Esophagus squamous epithelium (tissue), 5 donors: ENCODE measurements at places on chromosomes 11 and 22. TPM values are rescaled to one million over a fixed set of nuclear protein-coding genes. Genes with fewer than 3 reads are reported as not detected.
A peak's percentile ranks its signal among the peaks of the same experiment; 100 is the strongest.

MIAT gene
- total RNA-seq = 0.57 TPM

DNA sequence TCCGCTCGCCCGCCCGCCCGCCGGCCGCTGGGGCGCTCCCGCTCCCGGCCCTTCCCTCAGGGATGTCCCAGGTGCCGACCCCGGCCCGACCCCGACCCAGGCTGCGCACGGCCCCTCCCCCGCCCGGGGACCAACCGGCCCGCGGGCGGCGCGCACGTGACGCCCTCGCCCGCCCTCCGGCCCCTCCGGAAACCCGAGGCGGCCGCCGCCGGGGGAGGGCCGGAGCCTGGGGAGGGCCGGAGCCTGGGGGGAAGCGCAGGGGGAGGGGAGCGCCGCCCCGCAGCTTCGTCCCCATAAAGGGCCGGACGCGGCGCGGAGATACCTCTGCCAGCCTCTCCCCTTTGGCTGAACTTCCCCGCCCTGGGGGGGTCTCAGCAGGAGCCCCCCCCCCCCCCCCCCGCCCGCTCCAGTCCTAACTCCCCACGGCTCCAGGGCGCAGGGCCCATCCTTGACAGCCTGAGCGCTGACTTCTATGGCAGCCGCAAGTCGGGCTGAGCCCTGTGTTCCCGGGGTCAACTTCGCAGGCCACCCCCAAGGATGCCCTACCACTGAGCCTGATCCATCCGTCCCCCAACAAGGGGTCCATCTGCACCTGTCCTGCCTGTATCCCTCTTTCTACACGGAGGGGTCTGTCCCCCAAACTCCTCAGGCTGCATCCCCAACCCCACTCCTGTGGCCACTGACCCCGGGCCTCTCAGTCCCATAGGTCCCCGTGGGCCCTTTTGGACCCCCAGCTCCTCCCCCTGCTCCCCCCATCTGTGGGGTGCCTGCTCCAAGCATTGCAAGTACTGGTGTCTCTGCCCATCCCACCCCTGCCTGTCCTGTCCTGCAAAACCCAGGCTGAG is at the start of gene MAPK12:
MAPK12 (minus strand) TSS at position 69 of the 845 bp plus-strand sequence. CDS start 174 bp downstream, outside the sequence.
- H3K27me3 ChIP-seq = no peaks in the 10 kb centered on the region
- no peaks in the 10 kb centered on the region for H3K36me3 ChIP-seq
- no peak for DNase-seq
- H3K4me1 ChIP-seq = peaks cover 35% of the 10 kb centered on the region
- peak within 1 kb of the TSS; percentile 39 for H3K27ac ChIP-seq

SULT4A1 gene
- not detected for total RNA-seq

DNA sequence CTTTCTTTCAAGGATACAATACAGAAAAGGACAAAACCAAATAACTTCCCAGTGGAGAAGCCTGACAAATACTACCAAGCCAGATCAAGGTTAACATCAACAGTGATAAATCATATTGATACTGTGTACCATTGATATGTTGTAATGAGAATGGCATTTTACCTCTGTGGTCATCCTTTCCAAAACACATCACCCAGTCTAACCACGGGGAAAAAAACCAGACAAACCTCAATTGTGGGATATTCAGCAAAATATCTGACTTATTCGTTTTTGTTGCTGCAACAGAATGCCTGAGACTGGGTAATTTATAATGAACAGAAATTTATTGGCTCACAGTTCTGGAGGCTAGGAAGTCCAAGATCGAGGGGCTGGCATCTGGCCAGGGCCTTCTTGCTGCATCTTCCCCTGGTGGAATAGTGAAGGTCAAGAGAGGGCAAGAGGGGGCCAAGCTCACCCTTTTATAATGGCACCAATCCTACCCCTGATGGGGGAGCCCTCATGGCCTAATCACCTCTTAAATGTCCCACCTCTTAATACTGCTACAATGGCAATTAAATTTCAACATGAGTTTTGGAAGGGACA is 66.1 kb downstream of the FAM76B start:
- no peak overlapping the region for H3K4me3 ChIP-seq
- H3K4me1 ChIP-seq = no peaks in the 10 kb centered on the region
- no peaks in the 10 kb centered on the region for H3K36me3 ChIP-seq
- DNase-seq = no peak
- no peak overlapping the region for H3K27ac ChIP-seq

PPFIA1 gene
- 32.2 TPM for total RNA-seq

SYT12 gene
- total RNA-seq = 1.7 TPM

DNA sequence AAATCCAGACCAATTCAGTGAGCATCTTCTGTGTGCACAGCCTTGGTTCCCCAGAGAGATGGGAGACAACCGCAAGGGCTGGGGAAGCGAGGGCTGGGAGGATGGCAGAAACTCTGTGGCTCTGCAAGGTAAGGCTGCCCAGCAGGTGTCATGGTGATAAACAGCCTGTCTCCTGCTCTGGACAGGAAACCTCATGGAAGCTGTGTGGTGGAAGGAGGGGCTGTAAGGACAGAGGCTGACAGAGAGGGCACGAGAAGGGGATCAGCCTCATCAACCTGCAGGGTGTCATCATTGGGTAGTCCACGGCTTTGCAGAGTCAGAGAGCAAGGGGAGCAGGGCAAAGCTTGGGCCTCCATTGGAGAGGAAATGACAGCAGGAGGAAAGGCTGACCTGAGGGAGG is 138.4 kb upstream of the CADM1 start:
- H3K27ac ChIP-seq = no peak overlapping the region
- H3K36me3 ChIP-seq = no peaks in the 10 kb centered on the region
- H3K4me1 ChIP-seq = no peaks in the 10 kb centered on the region
- H3K4me3 ChIP-seq = no peak overlapping the region

- no peak overlapping the region for H3K4me3 ChIP-seq
- no peaks in the 10 kb centered on the region for H3K36me3 ChIP-seq
- H3K4me1 ChIP-seq = peaks cover 6% of the 10 kb centered on the region
- DNase-seq = no peak
Observed at GRCh38 chr11:86156397-86156955, 87.6 kb upstream of the PICALM start.

STK33 gene
- 2.9 TPM for total RNA-seq

DNA sequence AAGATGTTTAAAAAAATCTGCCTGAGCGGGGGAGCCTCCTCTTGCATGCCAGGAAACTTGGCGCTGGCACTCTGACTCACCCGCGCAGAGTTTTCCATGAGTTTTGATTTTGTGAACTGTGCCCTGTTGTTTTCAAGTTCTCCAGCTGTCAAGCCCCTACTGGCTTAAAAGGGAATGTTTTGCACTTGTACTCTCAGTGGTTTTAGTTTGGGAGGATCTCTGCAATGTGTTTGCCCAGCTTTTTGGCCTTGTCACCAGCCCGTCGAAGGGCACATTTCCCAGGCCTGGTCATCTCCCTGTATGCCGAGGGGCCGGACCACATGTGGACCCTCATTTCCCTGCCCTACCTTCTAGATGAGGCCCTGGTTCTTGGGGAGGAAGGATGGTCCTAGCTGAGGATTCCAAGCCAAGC is 12.2 kb downstream of the MRGPRF start:
- no peaks in the 10 kb centered on the region for H3K27me3 ChIP-seq
- H3K27ac ChIP-seq = peak overlapping the region; percentile 93
- H3K36me3 ChIP-seq = no peaks in the 10 kb centered on the region

DNA sequence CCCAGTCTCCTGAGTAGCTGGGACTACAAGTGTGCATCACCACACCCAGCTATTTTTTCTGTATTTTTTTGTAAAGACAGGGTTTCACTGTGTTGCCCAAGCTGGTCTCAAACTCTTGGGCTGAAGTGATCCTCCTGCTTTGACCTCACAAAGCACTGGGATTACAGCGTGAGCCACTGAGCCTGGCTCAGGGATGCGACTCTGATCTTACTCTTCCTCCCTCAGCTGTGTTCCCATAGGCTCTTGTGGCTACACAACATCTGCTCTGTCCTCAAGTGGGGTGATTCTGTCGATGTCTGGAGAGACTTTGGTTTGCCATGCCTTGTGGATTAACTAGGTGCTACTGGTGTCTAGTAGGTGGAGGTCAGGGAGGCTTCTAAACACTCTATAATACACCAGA is 127.0 kb upstream of the SERPIND1 start:
- peaks cover 3% of the 10 kb centered on the region for H3K27me3 ChIP-seq
- H3K4me1 ChIP-seq = no peaks in the 10 kb centered on the region
- no peak overlapping the region for H3K27ac ChIP-seq
- no peak for DNase-seq

LRRC55 gene
- total RNA-seq = not detected

GRCh38 chr11:120066738-120067437 is 71.0 kb downstream of the TRIM29 start:
- H3K27ac ChIP-seq = no peak overlapping the region
- no peaks in the 10 kb centered on the region for H3K36me3 ChIP-seq
- peaks cover 6% of the 10 kb centered on the region for H3K4me1 ChIP-seq

- H3K4me3 ChIP-seq = no peak overlapping the region
- no peaks in the 10 kb centered on the region for H3K36me3 ChIP-seq
- H3K27me3 ChIP-seq = no peaks in the 10 kb centered on the region
- no peak overlapping the region for H3K27ac ChIP-seq
- H3K4me1 ChIP-seq = peaks cover 6% of the 10 kb centered on the region
- no peak for DNase-seq
Observed at GRCh38 chr11:90252053-90252452, 29.2 kb upstream of the CHORDC1 start.

DNA sequence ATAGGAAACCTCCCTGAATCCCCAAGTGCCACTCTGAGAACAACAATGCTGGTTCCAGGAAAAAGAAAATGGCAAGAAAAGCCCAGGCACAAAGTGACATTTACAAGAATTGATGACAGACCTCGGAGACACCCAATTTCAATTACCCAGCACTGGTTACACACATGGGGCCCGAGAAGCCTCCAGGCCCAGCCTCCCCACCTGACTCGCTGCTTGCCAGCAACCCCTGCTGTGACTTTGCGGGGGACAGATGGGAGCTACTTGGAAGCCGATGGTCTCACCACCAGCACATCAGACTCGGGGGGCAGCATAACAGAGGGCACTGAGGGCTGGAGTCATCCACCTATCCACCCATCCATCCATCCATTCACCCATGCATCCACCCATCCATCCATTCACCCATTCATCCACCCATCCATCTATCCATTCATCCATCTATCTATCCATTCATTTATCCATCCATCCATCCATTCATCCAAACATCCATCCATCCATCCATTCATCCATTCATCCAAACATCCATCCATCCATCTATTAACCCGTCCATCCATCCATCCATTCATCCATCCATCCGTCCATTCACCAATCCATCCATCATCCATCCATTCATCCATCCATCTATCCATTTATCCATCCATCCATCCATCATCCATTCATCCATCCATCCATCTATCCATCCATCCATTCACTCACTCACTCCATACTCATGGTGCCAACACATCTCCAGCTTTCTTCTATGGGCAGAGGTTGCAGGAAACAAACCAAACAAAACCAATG is 567.6 kb downstream of the BRD1 start:
- H3K4me3 ChIP-seq = no peak overlapping the region
- no peaks in the 10 kb centered on the region for H3K27me3 ChIP-seq
- H3K4me1 ChIP-seq = no peaks in the 10 kb centered on the region
- no peak overlapping the region for H3K27ac ChIP-seq
- no peaks in the 10 kb centered on the region for H3K36me3 ChIP-seq

GRCh38 chr22:24579258-24579601 is 13.6 kb downstream of the LRRC75B start:
- peaks cover 49% of the 10 kb centered on the region for H3K4me1 ChIP-seq
- no peaks in the 10 kb centered on the region for H3K36me3 ChIP-seq
- peak overlapping the region; percentile 68 for H3K27ac ChIP-seq
- no peak for DNase-seq
- H3K27me3 ChIP-seq = no peaks in the 10 kb centered on the region

DNA sequence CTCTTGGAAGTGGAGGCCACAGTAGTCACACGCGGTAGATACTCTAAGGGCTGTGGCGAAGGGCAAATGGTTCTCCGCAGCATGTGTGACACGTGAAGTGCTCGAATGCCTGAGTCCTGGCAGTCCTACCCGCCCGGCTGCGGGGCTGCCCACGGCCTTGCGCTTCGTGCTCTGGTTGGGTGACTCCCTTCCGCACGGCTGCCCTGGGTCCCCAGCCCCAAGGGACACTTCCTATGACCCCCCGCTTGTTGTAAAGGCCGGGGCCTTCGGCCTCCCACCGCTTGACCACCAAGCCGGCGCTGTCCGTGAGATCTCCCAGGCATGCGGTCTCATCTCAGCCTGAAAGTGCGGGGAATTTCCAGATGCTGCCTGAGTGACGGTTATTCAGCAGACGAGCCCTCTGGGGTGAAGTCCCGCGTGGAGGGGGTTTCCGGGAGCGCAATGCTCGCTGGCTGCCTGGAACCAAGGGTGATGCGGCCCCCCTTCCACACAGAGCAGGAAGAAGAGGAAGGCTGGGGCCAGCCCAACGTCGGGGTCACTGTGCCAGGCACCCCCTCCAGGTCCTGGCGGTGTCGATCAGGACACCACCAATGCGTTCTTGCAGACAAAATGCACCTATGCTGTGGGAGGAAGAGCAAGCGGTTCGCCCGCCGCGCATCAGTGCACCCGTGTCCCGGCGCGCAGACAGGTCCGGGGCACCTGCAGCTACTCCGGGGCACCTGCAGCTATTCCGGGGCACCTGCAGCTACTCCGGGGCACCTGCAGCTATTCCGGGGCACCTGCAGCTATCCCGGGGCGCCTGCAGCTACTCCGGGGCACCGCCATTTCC is 171.2 kb downstream of the OPCML start:
- no peak for DNase-seq
- H3K36me3 ChIP-seq = no peaks in the 10 kb centered on the region
- H3K27ac ChIP-seq = no peak overlapping the region
- no peaks in the 10 kb centered on the region for H3K27me3 ChIP-seq
- no peak overlapping the region for H3K4me3 ChIP-seq
- no peaks in the 10 kb centered on the region for H3K4me1 ChIP-seq

DNA sequence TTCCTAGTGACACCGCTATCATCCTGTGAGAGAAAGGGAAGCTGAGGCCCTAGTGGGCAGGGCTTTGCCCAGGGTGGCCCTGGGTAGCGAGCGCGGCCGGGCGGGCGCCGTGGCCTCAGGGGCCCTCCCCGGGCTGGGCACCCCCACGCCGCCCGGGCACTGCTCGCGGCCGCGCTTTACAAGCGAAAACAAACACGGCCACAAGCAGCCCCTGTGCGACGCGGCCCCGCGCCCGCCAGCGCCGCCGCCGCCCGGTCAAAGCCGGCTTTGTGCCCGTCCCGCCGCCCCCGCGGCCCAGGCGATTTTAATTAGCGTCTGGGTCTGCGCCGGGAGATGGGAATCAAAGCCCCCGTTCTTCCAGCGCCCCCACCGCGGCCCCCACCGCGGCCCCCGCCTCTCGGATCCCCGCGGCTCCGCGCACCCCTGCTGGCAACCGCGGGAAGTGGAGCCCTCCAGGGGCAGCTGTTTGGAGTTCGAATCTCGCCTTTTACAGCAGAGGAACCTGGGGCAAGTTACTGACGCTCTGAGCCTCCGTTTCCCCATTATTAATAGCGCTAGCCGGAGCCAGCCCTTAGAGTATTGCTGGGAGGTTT is 47.9 kb downstream of the CHRDL2 start:
- peaks cover 22% of the 10 kb centered on the region for H3K4me1 ChIP-seq
- peak overlapping the region; percentile 57 for H3K27ac ChIP-seq
- H3K27me3 ChIP-seq = peaks cover 16% of the 10 kb centered on the region
- no peak for DNase-seq
- no peaks in the 10 kb centered on the region for H3K36me3 ChIP-seq
- H3K4me3 ChIP-seq = peak overlapping the region; percentile 51
